ENCODE measurements at places on chromosomes 12 and 14.

GRCh38 chr14:77026930-77027537 is 1.5 kb downstream of the IRF2BPL start:
- no peak for DNase-seq

- DNase-seq = no peak
Measured at GRCh38 chr14:98698341-98698740, 573.7 kb downstream of the BCL11B start.

DNA sequence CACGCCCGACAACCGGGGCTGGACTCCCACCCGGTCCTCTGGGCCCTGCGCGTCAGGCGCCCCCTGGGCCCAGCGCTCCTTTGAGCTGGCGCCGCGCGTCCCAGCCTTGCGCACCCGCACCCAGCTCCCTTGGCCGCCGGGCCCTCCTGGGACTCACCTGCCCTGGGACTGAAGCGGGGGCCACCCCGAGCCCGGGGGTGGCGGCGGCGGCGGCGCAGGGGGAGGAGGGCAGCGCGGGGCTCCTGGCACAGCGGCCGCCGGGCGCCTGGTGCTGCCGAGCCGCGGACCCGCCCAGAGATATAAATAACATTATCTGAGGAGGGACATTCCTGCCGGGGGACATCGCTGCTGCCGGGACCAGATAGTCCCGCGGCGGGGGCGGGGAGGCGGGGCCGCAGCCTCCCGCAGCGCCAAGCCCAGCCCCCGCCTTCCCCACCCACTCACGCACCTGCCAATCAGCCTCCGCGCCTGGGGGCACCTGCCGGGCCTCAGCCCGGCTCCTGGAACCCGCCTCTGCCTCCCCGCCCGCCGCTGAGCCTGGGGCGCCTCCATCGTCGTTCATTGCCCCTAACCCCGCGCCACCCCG is at the start of gene SPTB:
TSS of gene SPTB (minus strand) at position 273 of the 586 bp plus-strand sequence. CDS start 56,813 bp downstream, outside the sequence.
- no peak for DNase-seq

DNA sequence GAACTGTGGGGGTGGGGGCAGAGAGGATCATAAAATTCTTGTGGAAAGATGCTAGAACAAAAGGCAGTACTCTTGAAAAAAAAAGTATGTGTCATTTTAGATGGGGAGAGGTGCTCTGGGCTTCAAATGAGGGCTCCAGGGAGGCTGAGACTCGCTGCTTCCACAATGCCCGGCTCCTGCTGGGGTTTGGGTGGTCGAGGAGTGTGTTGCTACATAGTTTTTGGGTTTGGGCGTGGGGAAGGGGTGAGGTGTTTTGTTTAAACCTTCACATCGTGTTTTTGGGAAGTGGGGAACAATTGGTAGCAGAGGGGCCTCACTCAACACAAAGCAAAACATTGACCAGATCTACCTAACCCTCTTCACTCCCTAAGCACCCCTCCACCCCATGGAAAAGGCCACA is 8.1 kb downstream of the ISCA2 start:
- no peak for DNase-seq

- no peak for DNase-seq
Measured at GRCh38 chr14:84343656-84344055, 1186.3 kb upstream of the FLRT2 start.

GRCh38 chr12:111437816-111438454 is 32.2 kb downstream of the SH2B3 start:
- no peak for DNase-seq

GRCh38 chr12:112018571-112019237 is 5.5 kb downstream of the ERP29 start:
- DNase-seq = no peak

GRCh38 chr14:104706733-104707607 is 17.1 kb upstream of the ADSS1 start:
- no peak for DNase-seq

- DNase-seq = no peak
Measured at GRCh38 chr12:4858386-4858785, 51.3 kb upstream of the KCNA1 start.

DNA sequence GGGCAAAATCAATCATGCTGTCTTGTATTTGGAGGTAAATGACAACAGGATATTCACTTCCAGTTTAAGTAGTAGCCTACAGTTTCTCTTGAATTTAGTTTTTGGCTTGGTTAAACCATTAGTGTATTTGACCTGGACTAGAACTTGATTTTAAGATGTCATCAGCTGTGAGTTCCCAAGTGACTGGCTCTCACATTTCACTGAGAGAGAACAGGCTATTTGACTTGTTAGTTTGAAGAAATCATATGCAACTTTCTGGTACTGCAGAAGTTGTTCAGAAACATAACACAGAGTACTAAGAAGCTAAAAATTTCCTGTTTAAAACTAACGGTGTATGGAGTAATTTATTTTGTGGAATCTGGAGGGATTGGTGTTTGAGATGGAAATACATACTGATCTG is 22.3 kb downstream of the MNAT1 start:
- DNase-seq = no peak

- DNase-seq = no peak
Measured at GRCh38 chr14:63383776-63384367, 65.1 kb upstream of the GPHB5 start.

GRCh38 chr12:45231515-45232145 is 15.7 kb downstream of the ANO6 start:
- DNase-seq = no peak

- DNase-seq = no peak
Measured at GRCh38 chr14:71534506-71534905, 397.7 kb upstream of the RGS6 start.

DNA sequence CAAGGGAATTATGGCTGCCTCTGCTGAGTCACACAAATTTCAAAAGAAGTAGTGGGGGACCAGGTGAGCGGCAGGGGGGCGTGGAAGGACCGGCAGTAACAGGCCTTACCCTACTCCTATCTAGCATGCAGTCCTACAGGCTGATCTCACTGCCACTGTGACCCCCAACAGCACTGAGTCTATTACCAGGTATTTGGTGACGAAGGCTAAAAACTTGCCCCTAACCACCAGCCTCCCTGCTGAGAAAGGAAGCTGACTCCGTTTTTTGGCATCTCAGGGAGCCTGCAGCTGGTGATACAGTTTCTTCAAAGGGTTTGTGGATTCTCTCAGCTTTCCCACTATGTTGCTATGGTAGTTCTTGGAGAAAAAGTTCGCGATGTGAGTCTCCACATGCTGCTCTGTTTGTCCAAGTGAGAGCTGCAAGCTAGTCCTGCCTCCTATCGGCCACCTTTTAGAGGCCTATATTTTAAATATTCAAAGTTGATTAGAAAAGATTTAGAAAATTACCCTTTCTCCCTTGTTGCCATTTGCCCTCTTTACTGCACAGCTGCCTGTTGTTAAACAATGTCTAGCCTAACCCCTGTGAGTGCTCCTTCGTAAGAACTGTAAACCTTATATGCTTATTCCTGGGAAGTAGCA is 57.1 kb upstream of the SLCO1B1 start:
- DNase-seq = no peak

DNA sequence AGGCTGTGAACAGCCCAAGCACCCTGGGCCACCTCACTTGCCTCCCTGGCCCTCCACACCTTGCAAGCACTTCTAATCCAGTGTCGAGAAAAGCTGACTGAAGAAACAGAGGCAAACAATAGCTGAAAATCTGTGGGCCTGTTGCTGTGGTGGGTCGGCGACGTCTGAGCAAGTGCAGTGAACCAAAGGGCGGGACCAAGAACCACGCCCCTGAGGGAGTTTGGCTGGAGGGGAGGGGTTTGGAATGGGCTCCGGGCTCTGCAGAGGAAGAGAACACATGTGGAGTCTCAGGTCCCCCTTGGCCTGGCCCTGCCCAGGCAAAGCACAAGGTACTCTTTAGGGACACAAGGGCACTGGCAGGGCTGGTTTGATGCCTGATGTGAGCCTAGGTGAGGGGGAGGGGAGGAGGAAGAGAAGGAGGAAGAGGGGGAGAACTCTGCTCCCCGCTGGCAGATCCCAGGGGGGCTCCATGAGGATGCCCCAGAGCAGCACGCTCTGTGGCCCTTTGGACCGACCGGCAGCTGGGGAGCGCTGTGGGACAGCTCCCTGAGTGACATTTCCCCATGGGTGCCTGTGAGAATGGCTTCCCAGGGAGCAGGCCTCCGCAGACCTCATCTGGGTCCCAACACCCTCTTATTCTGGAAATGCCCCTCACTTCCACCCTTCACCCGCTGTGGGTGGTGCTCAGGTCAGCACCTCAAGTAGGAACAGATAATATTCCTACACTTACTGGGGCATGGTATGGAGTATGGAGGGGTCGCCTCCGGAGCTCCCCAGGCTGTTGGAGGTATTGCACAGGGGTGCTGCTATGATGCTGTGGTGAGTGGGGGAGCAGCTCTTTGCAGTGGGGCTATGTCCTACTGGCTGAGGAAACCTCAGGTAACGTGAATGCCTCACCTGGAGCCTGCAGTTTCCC is 85.5 kb downstream of the CPSF2 start:
- DNase-seq = no peak

DNA sequence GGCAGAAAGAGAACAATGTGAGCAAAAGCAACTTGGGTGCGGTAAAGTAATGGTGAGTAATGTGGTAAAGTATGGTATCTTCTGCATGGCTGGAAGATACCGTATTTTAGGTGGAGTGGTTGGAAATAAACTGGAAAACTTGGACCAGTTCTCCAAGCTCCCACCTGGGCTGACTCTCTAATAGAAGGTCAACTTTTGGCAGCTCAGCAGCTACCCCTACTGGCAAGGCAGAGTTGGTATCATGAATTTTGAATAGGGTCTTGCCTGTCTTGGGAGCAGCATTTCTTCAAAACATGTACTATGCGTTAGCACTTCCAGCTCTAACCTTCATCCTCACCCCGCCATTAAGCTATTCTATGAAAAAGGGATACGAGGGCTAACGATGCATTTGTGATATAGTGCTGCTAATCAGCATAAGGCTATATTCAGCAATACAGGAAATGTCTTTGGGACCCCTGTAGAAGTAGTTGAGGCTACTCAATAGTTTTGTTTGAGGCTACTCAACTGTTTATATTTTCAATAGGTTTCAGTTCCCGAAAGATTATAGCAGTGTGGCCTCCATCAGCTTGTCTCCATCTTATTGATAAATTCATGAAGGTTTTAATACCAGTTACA is 276.3 kb upstream of the FAR2 start:
- peak; percentile 9 for DNase-seq

- DNase-seq = no peak
Measured at GRCh38 chr12:29070309-29070708, 78.8 kb upstream of the FAR2 start.

DNA sequence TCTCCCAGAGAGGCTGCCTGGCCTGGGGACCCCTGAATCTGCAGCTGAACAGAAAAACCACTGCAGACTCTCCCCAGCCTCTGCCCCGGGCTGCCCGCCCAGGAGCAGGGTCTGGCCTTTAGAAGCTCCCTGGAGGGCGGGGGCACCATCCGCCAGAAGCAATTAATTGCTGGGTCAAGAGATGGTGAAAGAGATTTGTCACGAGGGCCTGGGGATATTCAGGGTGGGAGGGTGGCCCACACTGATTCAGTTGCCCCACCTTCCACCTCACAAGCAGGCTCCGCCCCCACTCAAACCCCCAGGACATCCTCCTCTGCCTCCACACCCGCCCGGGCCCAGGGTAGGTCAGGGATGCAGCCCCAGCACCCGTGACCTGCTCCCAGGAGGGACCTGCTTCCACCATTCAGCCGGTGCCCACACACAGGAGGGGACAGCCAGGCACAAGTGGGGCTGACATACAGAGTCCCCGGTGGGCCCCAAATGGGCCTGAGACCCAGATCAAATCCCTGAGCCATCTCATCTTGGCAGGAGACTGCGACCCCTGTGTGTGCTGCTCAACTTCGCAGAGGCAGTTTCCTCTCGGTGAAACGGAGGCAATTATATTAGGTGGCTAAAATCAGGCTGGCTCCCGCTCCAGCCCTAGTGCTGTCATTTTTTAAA is 23.0 kb downstream of the NCOR2 start:
- no peak for DNase-seq

GRCh38 chr12:43198608-43199007 is 353.4 kb downstream of the ADAMTS20 start:
- no peak for DNase-seq

GRCh38 chr12:90235642-90236041 is 527.0 kb upstream of the ATP2B1 start:
- DNase-seq = no peak

- no peak for DNase-seq
Measured at GRCh38 chr12:27772328-27773049, 7.5 kb upstream of the KLHL42 start.

- DNase-seq = no peak
Measured at GRCh38 chr14:24670594-24670993, 36.6 kb upstream of the GZMB start.

GRCh38 chr12:48302161-48302911 is 48.4 kb downstream of the ZNF641 start:
- no peak for DNase-seq

GRCh38 chr12:93387780-93388179 is 10.1 kb downstream of the NUDT4 start:
- no peak for DNase-seq

DNA sequence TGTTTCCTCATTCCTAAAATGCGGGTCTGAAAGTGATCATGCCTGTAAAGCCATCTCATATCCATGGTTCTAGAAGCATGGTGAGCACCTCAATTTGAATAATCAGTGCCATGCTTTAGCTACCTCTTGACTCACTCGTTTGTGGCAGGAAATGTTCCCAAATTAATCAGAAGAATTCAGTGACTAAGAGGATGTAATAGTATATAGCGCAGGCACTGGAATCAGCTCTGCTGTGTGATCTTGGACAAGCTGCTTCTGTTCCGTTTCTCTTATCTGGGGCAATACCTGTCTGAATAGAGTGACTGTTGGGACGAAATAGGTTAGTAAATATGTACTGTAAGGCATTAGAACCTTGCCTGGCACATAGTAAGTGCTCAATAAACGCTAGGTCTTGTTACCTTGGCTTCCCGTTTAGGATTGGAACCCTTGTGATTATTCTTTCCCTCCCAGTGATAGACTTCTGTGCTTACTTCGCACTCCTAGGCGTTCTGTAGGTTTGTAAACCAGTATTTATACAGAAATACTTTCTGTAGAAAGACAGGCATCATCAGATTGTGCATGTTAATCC is 820 bp upstream of the SMAGP start:
- no peak for DNase-seq
